ENCODE measurements at places on chromosomes 7 and 10. TPM values are rescaled to one million over a fixed set of nuclear protein-coding genes. Genes with fewer than 3 reads are reported as not detected.

CYP26C1 gene
- not detected for polyA plus RNA-seq

INTS1 gene
- polyA plus RNA-seq: 62.8 TPM

ZC3HAV1 gene
- 10.4 TPM for polyA plus RNA-seq

BEND7 gene
- 6.1 TPM for polyA plus RNA-seq

ADAM22 gene
- polyA plus RNA-seq: 15.2 TPM

DNA sequence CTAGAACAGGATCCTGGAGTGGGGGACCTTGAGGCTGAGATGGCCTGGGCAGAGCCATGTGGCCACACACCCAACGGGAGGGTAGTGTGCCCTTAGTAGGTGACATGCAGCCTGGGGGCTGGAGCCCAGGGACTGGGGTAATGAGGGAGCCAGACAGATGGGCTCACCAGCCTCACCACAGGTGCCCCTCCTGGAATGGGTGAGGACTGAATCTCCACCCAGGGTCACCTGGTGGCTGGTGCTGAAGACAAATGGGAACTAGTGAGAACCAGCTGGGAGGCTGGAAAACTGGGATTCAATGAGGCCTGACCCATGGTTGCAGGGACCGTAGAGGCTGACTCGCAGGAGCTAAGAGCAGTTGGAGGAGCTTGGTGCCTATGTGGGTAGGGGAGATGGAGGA lies 6.1 kb downstream of the ZP3 start:
- peaks cover 3% of the 10 kb centered on the region for H3K4me1 ChIP-seq
- no peaks in the 10 kb centered on the region for H3K27me3 ChIP-seq
- DNase-seq: no peak
- no peak overlapping the region for H3K27ac ChIP-seq

DNA sequence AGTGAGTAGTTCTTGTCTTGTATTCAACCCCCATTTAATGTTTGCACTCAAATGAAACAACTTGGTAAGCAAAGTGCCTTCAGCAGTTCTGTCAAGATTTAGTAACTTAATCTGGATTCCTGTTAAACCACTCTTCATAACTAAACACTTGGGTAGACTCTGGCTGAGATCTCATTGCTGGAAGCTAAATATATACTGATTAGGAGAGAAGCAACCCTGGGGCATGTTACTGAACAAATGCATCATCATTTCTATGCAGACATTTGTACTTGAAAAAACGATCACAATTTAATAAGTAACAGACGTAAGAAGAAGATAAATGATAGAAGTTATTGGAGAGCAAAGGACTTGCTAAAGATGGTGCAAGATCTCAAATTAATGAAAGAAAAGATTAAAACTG lies 308.4 kb upstream of the POM121L12 start:
- no peaks in the 10 kb centered on the region for H3K27me3 ChIP-seq
- H3K4me3 ChIP-seq: no peak overlapping the region
- DNase-seq: no peak
- H3K4me1 ChIP-seq: no peaks in the 10 kb centered on the region
- H3K36me3 ChIP-seq: no peaks in the 10 kb centered on the region

DNA sequence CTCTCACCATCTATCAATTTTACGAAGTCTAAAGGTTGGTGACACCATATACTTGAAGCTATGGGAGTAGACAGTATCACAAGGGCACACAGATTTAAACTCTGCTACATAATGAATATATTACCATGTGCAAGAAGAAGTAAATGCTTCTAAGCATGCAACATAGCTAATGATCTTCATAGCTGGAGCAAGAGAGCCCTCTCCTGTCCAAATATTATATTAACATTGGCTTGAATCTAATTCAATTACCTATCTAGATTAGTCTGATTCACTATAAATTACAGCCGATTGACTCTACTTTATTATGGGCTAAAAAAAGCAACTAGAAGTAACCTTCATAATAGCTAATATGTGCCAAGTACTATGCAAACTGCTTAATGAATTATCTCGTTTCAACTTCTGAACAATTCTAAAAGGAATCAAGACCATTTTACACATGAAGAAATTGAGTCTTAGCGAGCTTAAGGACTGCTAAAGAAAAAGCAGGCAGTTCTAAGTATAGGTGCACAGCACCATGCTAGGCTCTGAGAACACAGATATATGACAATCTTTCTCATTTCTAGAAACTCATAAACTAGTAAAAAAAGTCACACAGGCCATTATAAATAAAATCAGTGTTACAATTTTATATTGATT lies 21.9 kb downstream of the FRA10AC1 start:
- H3K36me3 ChIP-seq: peaks cover 27% of the 10 kb centered on the region
- H3K4me3 ChIP-seq: no peak overlapping the region
- DNase-seq: peak; percentile 50
- no peak overlapping the region for H3K27ac ChIP-seq
- no peaks in the 10 kb centered on the region for H3K27me3 ChIP-seq

GRCh38 chr7:106866298-106867281 lies 1.5 kb downstream of the PIK3CG start:
- H3K36me3 ChIP-seq: no peaks in the 10 kb centered on the region
- H3K27me3 ChIP-seq: no peaks in the 10 kb centered on the region
- no peaks in the 10 kb centered on the region for H3K4me1 ChIP-seq

DNA sequence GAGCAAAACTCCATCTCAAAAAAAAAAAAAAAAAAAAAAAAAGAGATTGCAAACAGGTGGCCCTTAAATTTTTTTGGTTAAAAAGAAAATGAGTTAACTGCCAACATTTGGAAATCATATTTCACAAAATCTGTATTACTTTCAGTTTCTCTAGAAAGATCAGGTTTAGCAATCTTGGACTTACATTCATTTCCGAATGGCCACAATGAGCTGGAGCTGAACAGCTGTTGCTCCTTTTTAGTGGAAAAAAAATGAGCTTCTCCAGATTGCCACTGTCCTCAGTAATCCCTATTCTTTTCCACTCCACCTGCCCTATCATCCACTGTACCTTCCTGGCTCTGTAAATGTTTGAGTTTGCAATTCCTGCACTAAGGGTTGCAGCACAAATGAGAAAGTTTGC lies 43.6 kb downstream of the RAB11FIP2 start:
- no peaks in the 10 kb centered on the region for H3K27me3 ChIP-seq
- peaks cover 3% of the 10 kb centered on the region for H3K4me1 ChIP-seq
- peaks cover 5% of the 10 kb centered on the region for H3K36me3 ChIP-seq
- H3K4me3 ChIP-seq: no peak overlapping the region

DNA sequence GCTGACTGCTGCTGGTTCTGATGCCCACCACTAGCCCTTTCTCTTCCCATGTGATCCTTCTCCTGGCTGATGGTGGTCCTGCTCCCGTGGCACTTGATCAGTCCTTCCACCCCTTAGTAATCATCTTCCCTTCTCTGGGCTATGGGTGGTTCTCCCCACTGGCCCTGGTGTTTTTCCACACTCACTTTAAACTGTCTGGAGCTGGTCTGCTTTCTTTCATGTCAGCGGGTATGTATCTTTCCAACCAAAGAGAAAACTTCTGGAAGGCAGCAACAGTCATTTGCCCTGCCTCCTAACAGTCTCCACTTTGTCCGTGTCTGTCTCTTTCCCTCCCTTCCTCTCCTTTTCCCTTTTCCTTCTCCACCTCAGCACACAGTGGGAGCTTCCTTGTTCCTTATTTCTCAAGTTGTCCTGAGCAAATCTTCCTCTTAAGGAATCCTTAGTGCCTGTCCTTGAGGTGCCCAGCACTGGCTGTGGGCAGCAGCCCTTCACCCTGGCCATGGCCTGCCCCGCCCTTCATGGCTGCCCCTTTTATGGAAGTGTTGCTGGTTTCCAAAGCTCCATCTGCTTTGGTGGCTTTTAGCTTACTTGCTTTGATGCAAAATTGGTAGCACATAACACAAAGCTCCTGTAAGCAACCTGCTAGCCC lies 189.0 kb downstream of the TCF7L2 start:
- no peak overlapping the region for H3K27ac ChIP-seq
- no peak for DNase-seq
- H3K27me3 ChIP-seq: no peaks in the 10 kb centered on the region
- H3K4me1 ChIP-seq: peaks cover 7% of the 10 kb centered on the region

DNA sequence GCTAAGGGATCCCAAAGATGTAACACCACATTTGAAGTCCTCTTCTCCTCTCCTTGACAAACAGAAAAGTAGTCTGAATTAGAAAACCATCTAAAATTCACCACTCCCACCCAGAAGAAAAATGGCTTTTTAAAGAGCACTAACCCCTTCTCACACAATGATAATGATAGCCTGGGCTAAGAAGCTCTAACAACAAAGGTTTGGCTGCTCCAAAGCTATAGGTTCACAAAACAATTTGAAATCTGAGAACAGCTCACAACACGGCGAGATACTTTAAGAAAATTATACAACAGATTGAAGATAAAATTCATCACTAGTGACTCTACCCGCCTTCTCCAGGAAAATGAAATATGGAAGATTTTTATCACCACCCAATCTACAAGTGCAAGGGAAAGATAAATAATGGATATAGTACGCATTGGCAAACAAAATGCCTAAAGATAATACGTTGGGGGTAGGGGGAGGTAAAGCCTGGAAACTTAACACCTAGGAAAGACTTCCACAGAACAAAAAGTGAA lies 7.4 kb downstream of the ITGB1 start:
- H3K27me3 ChIP-seq: no peaks in the 10 kb centered on the region
- peaks cover 5% of the 10 kb centered on the region for H3K4me1 ChIP-seq
- H3K27ac ChIP-seq: no peak overlapping the region
- no peak overlapping the region for H3K4me3 ChIP-seq

- no peak overlapping the region for H3K27ac ChIP-seq
- no peak for DNase-seq
- no peaks in the 10 kb centered on the region for H3K27me3 ChIP-seq
- H3K36me3 ChIP-seq: no peaks in the 10 kb centered on the region
- H3K4me1 ChIP-seq: peaks cover 3% of the 10 kb centered on the region
- H3K4me3 ChIP-seq: no peak overlapping the region
These were observed 683 bp upstream of the ANKRD22 start for GRCh38 chr10:88852327-88852726.

DNA sequence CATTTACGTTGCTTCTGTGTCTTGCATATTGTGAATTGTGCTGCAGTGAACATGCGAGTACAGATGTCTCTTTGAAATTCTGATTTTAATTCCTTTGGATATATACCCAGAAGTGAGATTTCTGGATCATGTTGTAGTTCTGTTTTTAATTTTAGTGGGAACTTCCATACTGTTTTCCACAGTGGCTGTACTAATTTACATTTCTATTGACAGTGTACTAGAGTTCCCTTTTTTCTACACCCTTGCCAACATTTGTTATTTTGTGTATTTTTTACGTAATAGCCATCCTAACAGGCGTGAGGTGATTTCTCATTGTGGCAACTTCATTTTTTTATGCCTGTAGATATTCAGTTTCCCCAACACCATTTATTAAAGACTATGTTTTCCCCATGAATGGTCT lies 144.7 kb upstream of the INHBA start:
- DNase-seq: no peak
- no peak overlapping the region for H3K4me3 ChIP-seq
- no peak overlapping the region for H3K27ac ChIP-seq
- H3K36me3 ChIP-seq: no peaks in the 10 kb centered on the region
- H3K27me3 ChIP-seq: no peaks in the 10 kb centered on the region

DNA sequence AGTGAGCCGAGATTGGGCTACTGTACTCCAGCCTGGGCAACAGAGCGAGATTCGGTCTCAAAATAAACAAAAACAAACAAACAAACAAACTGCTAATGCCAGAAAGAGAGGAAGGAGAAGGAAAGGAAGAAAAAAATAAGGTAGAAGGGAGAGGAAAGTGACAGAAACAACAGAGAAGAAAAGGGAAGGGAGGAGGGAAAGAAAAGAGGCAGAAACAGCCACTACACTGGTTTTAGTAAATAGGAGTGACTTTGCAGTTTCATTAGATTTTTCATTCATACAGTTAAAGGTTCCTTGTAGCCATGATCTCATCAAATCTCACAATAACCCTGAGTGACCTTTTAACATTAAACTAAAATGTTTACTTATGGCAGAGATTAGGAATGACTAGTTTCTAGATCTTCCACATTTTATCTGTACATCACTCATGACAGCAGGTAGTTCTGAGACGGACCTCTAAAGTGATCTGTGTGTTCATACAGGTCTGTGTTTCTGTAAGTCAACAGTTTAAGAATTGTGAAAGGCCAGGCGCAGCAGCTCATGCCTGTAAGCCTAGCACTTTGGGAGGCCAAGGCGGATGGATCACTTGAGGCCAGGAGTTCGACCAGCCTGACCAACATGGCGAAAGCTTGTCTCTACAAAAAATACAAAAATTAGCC lies 191.3 kb upstream of the KLF14 start:
- H3K27me3 ChIP-seq: peaks cover 3% of the 10 kb centered on the region
- no peaks in the 10 kb centered on the region for H3K36me3 ChIP-seq
- H3K27ac ChIP-seq: no peak overlapping the region
- H3K4me1 ChIP-seq: peaks cover 6% of the 10 kb centered on the region
- DNase-seq: no peak

DNA sequence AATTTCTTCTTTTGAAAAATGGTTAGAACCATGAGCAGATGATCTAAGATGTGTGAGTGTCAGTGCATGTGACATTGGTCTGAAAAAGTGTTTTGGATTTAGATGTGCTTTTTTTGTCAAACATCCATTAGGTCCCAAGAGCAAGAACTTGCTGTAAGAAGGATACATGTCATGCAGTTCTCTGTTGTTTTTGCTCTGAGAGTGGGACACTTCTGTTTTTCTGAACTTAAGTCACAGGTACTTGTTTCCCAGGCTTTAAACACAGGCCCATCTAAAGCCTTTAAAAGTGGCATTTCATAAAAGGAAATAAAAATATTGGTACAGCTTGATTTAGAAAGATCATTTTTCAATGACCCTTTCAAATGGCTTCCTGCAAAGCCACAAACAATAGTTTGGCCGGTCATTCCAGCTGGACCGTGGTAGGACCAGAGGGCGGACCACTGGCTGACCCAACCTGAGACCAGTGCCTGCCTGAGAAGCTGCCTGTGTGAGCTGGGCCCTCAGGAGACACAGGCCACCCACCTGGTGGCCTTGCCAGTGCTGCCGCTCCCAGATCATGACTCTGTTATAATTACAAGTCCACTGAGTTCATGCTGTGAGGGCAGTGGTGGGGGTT lies 92.7 kb downstream of the EEPD1 start:
- no peak overlapping the region for H3K4me3 ChIP-seq
- H3K27me3 ChIP-seq: no peaks in the 10 kb centered on the region
- no peak overlapping the region for H3K27ac ChIP-seq
- H3K36me3 ChIP-seq: no peaks in the 10 kb centered on the region

DNA sequence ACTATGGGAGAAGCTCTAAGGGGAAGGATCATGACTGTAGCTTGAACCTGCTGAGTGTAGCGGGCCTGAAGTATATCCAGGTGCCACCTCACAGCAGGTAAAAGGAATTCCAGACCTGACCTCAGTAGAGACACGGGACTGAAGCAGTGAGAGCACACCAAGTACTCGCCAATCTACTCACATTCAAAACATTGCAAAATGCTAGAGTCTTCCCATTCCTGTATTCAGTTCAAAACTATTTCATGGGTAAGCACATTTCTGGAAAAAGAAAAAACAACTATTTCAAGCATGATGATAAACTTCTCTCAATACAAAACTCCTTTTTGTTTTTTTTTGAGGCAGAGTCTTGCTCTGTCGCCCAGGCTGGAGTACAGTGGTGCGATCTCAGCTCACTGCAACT lies 121.9 kb upstream of the AUTS2 start:
- no peaks in the 10 kb centered on the region for H3K36me3 ChIP-seq
- DNase-seq: no peak
- no peak overlapping the region for H3K27ac ChIP-seq
- no peaks in the 10 kb centered on the region for H3K27me3 ChIP-seq
- no peaks in the 10 kb centered on the region for H3K4me1 ChIP-seq
- H3K4me3 ChIP-seq: no peak overlapping the region

GRCh38 chr7:29177963-29178600 lies 16.5 kb upstream of the CHN2 start:
- no peaks in the 10 kb centered on the region for H3K27me3 ChIP-seq
- DNase-seq: peak; percentile 84
- no peaks in the 10 kb centered on the region for H3K4me1 ChIP-seq
- no peaks in the 10 kb centered on the region for H3K36me3 ChIP-seq
- H3K4me3 ChIP-seq: no peak overlapping the region

- no peaks in the 10 kb centered on the region for H3K4me1 ChIP-seq
- no peaks in the 10 kb centered on the region for H3K36me3 ChIP-seq
- no peak for DNase-seq
These were observed 9.0 kb upstream of the MAFK start for GRCh38 chr7:1521456-1521855.

All from muscle of leg (tissue), 16 donors.